BJ (cell line): ENCODE measurements at places on chromosomes 4 and X. TPM values are rescaled to one million over a fixed set of nuclear protein-coding genes. Genes with fewer than 3 reads are reported as not detected.

DNA sequence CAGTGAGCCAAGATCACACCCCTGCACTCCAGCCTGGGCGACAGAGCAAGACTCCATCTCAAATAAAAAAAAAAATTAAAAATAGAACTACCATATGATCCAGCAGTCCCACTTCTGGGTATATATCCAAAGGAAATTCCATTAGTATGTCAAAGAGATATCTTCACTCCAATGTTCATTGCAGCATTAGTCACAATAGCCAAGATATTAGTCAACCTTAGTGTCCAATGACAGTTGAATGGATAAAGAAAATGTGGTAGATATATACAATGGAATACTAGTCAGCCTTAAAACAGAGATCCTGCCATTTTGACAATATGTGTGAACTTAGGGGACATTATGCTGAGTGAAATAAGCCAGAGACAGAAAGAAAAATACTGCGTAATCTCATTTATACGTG lies 49.4 kb downstream of the C4orf46 start:
- DNase-seq, result no peak

Gene COL4A5
- polyA plus RNA-seq, result 8.7 and 13.2 TPM in 2 replicates

Gene PABPC5
- 0.66 and 0.99 TPM in 2 replicates for polyA plus RNA-seq

Gene SYNPO2
- polyA plus RNA-seq, result 33.8 and 39.9 TPM in 2 replicates

- no peak for DNase-seq
Measured at GRCh38 chr4:3367866-3368265, 73.9 kb upstream of the HGFAC start.
